ENCODE measurements at places on chromosomes 4 and X.

DNA sequence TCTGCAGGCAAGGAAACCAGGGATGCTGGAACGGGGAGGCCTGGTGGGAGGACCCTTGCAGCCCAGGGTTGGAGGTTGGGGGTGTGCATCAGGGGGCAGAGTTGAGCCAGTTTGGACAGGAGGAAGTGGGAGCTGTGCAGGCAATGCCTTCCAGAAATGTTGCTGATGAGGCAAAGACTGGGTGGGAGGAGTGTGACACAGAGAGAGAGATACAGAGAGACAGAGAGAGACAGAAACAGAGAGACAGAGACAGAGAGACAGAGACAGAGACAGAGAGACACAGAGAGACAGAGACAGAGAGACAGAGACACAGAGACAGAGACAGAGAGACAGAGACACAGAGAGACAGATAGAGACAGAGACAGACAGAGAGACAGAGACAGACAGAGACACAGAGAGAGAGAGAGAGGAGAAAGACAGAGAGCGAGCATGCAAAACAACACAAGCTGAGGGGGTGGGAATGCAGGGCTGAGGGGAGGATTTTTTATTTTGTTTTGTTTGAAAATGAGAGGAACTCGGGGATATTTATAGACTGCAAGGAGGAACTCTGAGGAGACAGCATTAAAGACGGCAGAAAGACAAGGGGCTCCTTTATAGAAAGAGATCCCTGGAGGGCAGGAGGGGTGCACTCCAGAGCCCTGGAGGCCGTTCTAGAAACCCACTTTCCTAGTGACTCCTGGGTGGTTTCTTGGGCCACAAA is 1.9 kb upstream of the HAUS3 start:
- DNase-seq: no peak

DNA sequence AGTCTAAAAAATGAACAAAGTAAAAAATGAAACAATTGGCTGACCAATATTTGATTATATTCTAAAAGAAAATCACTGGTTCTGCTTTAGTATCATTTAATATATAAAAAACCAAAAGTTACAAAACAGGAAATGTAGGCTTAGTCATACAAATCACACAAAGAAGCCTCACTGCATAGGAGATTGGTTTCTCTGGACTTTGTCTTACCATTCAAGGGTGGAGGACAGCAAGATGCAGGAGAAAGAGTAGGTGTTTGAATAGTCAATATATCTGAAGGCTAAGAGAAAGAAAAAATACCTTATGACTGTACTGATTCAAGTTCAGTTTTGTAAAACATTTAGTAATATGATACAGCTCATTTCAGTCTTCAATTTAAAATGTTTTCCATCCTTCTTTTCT is 28.6 kb upstream of the TAF9B start:
- DNase-seq: no peak

DNA sequence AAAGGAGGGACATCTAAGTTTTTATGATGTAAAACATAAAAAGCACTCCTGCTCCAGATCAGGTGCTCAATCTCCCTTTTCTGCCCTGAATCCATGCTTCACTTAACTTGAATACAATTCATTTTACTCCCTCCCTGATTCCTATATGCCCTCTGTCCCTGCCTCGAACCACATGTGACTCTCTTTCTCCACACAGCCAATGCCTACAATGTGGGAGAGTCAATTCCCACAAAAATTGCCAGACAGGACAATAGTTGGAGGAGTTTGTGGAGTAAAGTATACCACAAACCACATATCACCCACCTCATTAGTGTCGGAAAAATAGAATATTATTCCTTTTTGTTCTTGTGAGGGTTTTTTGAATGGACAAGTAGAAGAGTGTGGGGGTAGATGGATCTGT is 9.7 kb downstream of the AMMECR1 start:
- DNase-seq: no peak

DNA sequence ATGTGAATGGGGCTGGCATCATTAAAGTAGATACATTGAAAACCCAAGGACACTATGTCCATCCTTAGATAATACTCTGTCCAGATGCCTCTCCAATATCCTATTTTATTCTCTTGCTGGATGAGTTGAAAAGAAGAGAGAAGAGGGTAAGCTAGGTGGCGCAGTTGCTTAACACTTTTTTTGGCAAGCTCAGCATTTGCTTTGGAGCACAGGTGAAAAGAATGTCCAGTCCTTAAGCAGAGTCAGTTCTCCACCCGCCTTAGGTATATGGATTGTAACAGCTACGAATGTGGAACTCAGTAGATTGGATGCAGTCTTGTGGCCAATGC is 208.4 kb downstream of the NWD2 start:
- peak; percentile 91 for DNase-seq

DNA sequence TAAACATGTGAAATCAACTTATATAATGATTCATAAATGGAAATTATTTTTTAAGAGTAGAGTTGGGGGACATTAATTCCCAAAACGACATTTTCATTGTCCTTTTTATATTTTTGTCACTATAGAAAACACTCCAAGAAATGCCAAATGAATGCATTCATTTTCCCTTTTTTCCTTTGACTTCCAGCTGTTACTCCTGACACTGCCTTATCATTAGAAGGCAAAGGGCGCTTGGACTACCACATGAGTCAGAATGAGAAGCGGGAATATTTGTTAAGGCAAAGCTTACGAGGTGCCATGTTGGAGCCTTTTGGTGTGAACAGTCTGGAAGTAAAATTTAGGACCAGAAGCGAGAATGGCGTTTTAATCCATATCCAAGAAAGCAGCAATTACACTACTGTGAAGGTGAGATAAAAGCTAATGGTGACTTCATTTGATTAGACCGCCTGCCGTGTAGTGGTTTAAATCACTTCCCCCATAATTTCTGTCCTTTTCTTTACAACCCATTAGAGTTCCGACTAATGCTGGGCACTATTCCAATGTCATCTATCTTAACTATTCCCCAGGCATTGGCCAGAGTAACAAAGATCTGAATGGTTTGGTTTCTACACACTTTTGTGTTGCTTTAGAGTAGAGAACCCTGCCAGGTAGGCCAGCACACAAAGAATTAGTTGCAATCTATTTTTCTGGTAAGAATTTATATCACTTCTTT is 166.7 kb downstream of the FAT4 start:
- no peak for DNase-seq

DNA sequence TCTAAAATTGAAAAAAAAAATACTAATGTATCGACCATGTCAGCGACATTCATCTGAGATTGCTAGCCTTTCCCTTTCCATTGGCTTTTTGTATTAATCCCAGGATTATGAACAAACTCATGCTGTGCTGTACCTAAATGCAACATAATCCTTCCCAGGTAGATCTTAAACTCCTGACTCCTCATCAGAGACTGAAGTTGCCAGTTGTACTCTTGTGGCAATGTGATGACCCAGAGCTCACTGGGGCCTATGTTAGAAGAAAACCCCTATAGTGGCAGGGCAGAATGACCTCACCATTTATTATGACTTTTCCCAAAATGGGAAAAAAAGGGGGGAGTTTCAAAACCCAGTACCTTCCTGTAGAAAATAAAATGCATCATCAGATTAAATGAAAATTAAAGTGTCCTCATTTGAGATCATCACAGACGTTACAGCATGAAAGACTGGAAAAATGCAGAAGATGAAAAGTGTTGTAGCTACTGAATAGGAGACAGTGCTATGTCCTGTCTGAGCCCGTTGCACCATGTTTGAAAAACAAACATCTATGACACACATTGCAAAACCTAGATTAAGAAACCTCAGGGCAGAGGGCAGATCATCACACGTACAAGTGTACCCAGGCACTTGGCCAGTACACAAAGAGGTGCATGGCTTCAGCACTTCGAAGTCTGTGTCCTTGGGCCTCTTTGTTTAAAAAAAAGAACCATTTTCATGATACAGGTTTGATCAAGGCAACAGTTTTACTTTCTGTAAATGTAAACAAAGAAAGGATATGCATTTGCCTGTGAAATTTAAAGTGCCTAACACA is 6.8 kb upstream of the ACSL4 start:
- DNase-seq: no peak

- no peak for DNase-seq
Measured at GRCh38 chr4:175639346-175639745, 172.7 kb downstream of the GPM6A start.

DNA sequence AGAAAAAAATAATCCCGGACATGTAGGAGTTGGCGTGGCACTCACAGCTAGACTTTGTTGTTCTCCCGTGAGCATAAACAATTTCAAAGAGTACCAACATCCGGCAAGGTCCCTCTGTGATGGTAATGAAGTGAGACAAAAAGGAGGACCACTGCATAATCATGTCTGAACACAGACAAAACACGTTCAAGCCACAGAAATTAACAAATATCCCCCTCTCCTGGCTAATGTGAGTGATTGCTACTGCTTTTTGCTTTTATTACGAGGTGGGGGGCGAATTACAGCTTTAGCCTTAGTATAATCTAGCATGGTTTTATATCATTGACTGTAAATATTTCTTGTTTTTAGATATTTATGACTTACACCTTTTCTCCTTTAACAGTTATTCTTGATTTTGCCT is 118.5 kb downstream of the PLS3 start:
- peak; percentile 83 for DNase-seq

Data from NCI-H524 (cell line).